ENCODE measurements at places on chromosomes 7 and 10.

GRCh38 chr7:36264123-36264801 is 111.2 kb downstream of the EEPD1 start:
- no peak for DNase-seq

- DNase-seq: no peak
These were observed 16.3 kb downstream of the SHH start for GRCh38 chr7:155795951-155796350.

GRCh38 chr7:2567679-2568278 is 9.0 kb downstream of the IQCE start:
- DNase-seq: no peak

GRCh38 chr7:151007469-151007898 is 16.7 kb downstream of the NOS3 start:
- no peak for DNase-seq

DNA sequence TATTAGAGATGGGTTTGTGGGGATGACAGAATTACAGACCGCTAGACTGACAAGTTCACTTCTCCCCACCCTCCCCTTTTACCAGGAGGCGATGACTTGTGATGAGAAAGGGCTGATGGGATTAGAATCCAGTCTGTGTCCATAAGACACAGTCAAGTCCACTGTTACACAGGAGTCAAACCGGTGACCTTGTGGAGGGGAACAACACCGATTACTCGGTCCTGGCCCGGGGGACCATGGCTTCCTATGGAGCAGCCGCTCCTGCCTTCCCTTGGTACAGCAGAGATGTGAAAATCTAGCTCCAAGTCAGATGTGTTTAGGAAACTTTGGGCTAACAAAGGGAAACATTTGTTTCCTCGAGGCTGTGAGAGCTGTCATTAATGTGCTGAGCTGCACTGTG is 105.5 kb downstream of the ACTR3B start:
- DNase-seq: no peak

GRCh38 chr10:102434394-102435132 is 2.2 kb upstream of the CUEDC2 start:
- DNase-seq: no peak

GRCh38 chr10:26386781-26387180 is 51.4 kb upstream of the APBB1IP start:
- no peak for DNase-seq

GRCh38 chr7:157814931-157815705 is 478.3 kb downstream of the DNAJB6 start:
- DNase-seq: no peak

DNA sequence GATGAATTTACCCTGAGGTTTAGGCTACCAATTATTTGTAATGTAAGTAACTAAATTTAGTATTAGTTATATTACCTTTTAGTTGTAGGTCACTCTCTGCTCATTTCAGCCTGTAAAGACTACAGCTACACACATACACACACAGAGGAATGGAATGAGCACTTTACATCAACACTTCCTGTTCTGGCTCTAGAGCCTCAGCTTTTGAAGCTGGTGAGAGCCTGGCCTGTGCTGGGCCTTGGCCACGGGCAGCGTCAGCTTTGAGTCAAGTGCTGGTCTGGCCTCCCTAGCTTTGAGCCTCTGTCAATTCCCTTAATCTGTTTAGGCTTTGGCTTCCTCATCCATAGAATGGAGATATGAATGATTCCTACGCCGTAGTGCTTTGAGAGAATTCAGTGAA is 141.7 kb downstream of the EGFR start:
- DNase-seq: no peak

GRCh38 chr7:125568799-125569198 is 639.2 kb upstream of the POT1 start:
- DNase-seq: no peak

DNA sequence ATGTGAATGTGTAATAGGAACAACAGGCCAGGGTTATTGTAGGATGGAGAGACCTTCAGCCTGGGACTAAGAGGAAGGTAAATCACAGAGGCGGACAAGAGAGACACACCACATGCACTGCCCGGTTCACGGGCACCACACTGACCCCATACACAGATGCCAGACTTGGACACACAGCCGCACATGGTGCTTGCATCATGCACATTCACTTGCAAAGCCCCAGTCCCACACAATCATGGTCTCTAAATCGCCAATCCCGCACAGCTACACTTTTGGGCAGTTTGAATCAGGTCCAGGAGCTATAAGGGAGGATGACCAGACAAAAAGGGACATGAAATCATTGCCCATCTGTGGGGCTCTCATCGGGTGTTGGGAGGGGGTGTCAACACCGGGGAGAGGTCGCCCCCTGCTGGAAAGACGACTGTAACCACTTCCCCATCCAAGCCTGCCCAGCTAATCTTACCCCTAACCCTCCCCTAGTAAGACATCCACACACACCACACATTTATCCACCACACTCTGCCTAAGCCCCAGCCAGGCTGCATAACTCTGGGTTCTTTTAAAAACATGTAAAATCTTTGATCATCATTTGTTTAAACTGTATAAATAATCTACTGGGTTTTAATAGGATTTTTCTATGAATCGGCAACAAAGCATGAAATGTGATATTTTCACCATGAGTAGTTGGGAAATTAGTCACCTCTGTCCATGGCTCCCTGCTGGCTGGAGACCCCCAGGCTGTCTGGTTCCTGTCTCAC is 40.5 kb upstream of the SLF2 start:
- no peak for DNase-seq

DNA sequence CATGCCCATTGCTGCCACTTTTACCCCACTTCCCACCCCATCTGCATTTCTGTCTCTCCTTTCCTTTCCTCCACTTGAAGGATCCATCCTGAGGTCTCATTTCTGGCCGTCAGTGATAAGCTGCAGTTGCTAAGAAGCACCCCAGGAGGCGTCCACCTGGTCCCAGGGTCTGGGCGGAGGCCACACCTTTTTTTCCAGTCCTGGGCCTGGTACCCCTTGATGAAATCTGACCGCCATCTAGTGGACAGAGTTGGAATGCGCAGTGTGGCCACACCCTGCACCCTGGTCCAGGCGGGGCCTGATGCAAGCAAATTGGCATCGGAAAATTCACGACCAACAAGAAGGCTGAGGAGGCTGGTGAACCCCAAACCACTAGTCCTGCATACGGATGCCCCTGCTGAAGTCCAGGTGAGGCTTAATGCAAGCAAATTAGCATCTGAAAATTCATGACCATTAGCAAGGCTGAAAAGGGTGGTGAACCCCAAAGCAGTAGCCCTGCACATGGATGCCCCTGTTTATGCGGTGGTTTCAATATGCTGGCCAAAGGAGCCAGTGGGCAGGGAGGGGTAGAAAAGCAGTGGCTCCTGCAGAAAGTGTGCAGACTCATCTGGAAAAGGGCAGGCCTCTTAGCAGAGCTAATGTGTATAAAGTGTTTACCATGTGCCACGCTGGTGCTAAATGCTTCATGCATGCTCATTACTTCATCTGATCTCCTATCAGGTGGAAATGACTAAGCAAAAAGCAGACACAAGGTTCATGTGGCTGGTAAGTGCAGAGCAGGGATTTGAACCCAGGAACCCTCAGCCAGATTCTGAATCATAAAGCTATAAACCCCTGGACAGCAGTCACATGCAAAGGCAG is 43.2 kb downstream of the GPAM start:
- DNase-seq: peak; percentile 78

- DNase-seq: no peak
These were observed 52.4 kb upstream of the ITGB1 start for GRCh38 chr10:33010132-33011037.

- DNase-seq: no peak
These were observed 2.3 kb upstream of the KCNIP2 start for GRCh38 chr10:101845893-101846292.

- DNase-seq: no peak
These were observed 345.0 kb upstream of the PCDH15 start for GRCh38 chr10:55146032-55146431.

- no peak for DNase-seq
These were observed 179.4 kb downstream of the PIP4K2A start for GRCh38 chr10:22534849-22535604.

DNA sequence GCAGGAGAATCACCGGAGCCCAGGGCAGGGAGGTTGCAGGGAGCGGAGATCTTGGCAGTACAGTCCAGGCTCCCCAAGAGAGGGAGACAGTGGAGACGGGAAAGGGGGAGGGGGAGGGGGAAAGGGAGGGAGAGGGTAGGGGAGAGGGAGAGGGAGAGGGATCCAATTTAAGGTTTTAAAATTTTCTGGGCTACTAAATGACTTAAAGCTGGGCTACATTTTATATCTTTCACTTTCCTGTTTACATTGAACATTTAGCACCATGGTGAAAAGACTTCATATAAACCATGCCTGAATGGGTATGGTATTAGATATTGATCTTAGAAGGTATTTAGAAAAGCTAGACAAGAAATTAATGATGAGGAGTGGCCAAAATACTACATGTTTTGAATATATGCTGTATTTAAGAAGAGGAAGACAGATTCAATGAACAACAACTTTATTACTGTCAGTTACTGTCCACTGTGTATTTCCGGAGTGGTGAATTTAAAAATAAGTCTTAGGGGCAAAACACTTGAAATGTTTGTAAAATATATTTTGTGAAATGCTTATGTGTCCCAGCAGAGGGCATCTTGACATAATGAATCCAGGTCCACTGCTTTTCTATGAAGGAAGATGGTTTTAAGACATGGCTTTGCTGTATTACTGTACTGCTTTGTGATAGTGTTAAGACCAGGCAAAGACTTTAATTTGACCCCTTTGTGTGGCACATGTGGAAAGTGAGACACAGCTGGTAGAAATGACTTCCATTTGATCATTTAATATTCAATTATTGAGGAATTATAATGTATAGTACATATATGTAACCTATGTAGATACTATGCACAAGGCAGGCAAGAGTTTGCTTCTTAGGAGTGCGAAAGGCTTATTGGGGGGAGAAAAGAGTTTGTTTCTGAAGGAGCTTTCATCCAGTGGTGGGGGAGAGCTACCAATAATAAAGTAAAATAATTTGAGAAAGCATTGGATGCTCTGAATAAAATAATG is 52.8 kb downstream of the NRF1 start:
- DNase-seq: no peak

- DNase-seq: no peak
These were observed 11.7 kb downstream of the NOBOX start for GRCh38 chr7:144391823-144392255.

DNA sequence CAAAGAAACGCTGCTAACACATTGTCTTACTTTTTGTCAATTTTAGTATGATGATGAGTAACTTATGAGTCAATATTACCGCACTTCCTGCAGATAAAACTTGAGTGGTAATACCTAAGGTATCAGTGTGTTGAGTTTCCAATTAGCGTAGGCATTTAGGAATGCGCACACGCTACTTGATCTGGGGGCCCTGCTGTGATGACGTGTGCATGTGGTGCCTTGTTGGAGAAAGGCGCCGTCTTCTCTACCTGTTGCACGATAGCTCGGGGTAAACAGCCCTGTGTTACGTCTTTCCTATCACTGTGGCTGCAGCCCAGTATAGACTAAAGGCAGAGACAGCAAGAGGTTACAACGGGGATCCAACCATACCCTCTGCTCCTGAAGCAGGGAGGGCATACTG is 476.8 kb upstream of the ADARB2 start:
- no peak for DNase-seq

DNA sequence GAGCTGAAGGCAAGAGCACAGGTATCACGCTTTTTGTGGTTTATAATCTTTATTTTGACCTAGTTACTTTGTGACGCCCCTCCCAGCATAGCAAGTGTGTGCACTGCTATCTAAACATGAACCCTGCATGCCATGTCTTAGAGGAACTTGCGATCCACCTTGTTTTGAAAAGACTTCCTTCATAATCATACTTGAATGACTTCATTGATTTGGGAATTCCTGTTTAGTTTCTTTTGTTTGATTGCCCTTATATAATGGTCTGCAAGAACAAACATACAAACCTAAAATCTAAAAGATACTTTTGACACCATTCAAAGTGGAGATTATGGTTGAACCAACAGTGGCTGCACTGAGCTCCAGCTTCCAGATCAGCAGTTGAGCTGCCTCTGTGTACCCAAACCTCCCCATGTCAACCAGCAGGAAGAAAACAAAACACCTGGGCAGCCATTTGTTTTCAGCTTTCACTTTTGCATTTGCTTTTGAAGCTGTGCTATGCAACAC is 132.6 kb downstream of the CELF2 start:
- DNase-seq: no peak

DNA sequence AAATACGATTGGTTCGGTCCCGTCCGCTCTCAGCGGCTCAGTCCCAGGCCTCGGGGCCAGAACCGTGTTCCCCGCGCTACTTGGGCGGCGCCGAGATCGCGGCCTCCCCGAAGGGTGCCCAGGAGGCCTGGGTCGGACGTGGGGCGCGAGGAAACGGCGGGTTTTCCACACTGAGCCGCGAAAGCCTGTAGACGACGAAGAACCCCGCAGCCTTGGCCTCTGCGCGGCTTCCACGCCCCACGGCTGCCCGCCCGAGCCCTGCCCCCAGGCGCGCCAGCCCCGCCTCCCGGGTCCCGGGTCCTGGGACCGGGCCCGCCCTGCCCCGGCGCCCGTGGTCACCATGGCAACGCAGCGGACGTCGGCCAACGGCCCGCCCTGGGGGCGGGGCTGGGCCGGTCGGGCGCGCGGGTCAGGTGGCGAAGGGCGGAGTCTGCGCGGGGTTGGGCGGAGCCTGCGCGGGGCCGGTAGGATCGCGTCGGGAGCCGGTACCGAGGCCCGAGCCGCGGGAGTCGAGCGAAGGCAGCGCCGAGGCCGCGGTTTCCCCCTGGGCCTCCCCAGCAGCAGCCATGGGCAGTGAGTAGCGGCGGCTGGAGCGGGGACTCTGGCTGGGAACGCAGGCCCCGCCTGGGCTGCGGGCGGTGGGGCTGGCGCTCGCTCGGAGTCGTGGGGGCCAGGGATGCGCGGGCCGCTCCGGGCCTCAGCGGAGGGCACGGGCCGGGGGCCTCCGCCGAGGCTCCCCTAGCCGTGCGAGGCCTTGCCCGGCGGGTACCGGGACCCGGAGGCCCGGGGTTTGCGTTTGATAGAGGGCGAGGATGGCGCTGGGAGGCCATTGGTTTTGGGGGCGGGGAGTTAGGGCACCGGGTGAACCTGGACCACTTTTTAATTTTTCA is at the start of gene SEC61A2:
TSS of gene SEC61A2 (plus strand) at position 456 of the 890 bp plus-strand sequence. CDS start at position 567, 111 bp downstream.
- DNase-seq: peak; percentile 99

- DNase-seq: no peak
These were observed 181.5 kb downstream of the EXOC4 start for GRCh38 chr7:133434246-133434865.

GRCh38 chr10:114584419-114584818 is 73.7 kb downstream of the ABLIM1 start:
- DNase-seq: no peak

GRCh38 chr7:93574269-93574645 is 267 bp downstream of the CALCR start:
- DNase-seq: no peak

GRCh38 chr7:78499971-78500370 is 701.4 kb downstream of the PHTF2 start:
- no peak for DNase-seq

- no peak for DNase-seq
These were observed 125.9 kb downstream of the CDH23 start for GRCh38 chr10:71522442-71523144.

DNA sequence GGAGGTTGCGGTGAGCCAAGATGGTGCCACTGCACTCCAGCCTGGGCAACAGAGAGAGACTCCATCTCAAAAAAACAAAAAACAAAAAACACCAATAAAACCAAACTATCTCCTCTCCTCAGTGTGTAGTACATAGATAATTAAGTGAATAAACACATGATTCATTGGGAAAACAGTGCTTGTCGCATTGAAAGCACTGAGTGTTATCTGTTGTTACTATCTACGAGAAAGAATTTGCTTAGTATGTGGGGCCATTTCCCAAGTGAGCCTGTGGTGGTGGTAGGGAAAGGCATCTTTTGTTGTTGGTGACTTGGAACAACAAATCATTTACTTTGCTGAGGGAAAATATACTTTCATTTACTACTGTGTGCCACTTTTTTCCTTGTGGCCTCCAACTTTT is 42.6 kb downstream of the RSBN1L start:
- no peak for DNase-seq

GRCh38 chr10:114239117-114239993 is at the start of gene VWA2:
Gene VWA2 (plus strand): TSS chr10:114239254. CDS start chr10:114248714, 9,460 bp downstream.
- no peak for DNase-seq
